GM23338 (cell line): ENCODE measurements at places on chromosomes 7 and 10.
A peak's percentile ranks its signal among the peaks of the same experiment; 100 is the strongest.

DNA sequence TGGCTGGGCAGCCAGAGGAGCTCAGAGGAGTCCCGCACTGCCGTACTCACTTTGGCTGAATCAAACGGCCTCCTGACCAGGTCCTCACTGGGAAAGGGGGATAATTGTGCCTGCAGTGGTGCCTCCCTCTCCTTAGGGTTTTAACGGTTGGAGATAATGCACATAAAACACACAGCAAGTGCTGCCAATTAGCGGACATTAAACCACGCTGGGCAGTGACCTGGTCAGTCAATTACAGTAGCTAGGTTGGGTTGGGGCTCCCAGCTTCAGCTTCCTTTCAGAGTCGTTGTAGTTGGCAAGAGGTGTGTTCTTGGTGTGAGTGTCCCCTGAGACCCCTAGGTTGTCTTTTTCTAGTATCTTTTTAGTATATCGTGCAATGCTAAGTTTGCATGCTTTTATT is 146.6 kb downstream of the C10orf105 start:
- no peak for DNase-seq

GRCh38 chr7:75906991-75907667 is 7.8 kb upstream of the POR start:
- no peak for DNase-seq

GRCh38 chr7:70698219-70698832 is 433.6 kb upstream of the GALNT17 start:
- DNase-seq, result peak; percentile 72

- DNase-seq, result peak; percentile 72
These were observed at the start of gene MMD2 for GRCh38 chr7:4958477-4959301. MMD2 (minus strand) TSS chr7:4959187; CDS start chr7:4959017, 170 bp downstream.

DNA sequence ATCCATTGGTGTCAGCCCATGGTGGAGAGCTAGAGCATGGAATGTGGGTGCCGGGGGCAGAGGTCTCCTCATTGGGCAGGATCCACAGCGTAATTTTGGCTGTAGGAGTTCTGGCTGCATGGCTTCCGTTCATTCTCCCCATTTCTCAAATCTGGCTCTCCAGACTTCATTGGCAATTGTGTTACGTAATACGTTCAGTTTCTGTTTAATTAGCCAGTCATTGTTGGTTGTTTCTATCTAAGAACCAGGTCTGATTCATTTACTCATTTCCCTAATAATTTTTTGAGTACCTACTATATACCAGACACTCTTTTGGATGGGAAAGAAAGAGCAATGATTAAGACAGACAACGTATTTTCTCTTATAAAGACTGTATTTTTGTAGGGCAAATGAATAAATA is 299.6 kb downstream of the CSTF2T start:
- no peak for DNase-seq

GRCh38 chr10:62694537-62695126 is 109.9 kb upstream of the ADO start:
- no peak for DNase-seq

DNA sequence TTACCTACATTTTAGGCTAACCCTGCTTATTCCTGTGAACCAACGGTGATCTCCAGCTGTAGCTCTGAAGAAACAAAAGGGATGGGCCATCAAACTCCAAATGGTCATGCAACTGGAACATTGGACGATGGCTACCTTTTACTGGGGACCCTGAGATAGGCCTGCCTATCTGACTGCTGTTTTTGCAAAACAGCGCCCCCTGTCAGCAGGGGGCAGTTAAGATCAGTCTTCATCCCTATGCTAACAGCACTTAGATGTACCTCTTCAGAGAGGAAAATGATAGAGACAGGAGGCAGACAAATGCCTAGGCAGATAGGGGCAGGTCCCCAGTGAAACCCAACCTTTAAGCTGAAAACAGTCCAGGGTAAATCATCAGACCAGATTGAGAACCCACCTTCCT is 1085.4 kb upstream of the SORCS1 start:
- DNase-seq, result peak; percentile 16

- no peak for DNase-seq
These were observed 168.6 kb downstream of the MLLT10 start for GRCh38 chr10:21702633-21703111.

GRCh38 chr7:148621563-148621962 is 31.0 kb downstream of the C7orf33 start:
- DNase-seq, result no peak

DNA sequence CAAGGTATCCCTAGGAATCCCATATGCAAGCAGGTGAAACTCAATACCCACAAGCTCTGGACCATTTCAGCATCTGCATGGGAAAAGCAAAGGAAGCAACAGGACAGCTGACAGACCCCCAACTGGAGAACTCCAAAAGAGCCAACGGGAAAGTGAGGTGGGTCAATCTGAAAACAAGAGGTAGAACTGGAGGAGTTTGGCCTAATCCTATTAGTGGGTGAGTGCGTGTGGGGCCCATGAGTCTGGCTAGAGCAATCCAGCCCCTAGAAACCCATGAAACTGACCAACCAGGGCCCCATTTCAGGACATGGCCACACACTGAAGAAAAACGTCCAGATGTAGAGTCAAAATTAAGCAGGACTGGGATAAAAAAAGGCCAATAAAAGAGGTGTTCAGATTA is 26.6 kb upstream of the WNT8B start:
- peak; percentile 2 for DNase-seq

DNA sequence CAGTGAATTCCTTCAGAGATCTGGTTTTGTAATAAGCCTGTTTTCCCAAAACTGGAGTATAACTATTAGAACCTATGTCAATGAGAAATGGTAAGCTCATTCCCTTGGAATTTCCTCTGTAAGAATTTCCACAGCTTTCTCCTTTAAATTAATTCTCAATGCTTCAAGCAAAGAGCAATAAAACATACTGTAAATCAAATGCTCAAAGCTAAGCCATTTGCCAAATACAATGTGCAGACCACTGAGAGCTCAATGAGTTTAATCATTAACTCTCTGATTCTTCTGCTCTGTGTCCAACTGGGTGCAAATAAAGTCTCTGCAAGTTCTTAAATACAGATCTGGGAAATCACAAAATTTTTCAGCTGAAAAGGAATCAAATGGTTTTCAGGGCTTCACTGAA is 227.6 kb upstream of the IMMP2L start:
- DNase-seq, result no peak

GRCh38 chr10:72746426-72747363 is 54.8 kb downstream of the MCU start:
- DNase-seq, result no peak

GRCh38 chr7:8277394-8277982 is 15.5 kb upstream of the ICA1 start:
- peak; percentile 83 for DNase-seq

- no peak for DNase-seq
These were observed 76.8 kb downstream of the ADK start for GRCh38 chr10:74227697-74228424.

- DNase-seq, result no peak
These were observed 336.3 kb upstream of the LRRN3 start for GRCh38 chr7:110754649-110755048.

DNA sequence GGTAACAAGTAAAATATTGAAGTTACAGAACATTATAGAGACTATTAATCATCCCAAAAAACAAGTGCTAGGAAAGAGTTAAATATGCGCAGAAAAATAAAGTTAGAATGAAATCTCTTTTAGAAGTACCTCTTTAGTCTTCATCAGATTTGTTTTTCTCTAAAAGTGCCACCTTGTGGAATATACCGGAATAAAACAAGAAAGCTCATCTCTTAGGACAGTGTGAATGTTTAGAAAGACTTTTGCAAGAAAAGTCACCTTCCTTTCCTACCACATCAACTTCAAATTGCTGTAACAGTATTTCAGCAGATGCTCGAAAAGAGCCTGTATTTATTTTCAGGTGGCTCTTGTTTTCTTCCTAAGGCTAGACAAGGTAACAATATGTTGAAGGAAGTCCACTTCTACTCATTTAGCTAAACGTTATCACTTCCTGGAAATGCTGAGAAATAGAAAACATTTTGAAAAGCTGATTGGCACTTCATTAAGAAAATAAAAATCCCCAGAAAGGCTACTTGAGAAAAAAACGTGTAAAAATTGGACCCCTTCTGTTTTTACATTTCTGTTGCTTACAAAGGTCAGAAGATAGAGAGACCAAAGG is 19.8 kb upstream of the FAM133B start:
- DNase-seq, result peak; percentile 52

GRCh38 chr7:19249281-19249680 is 104.1 kb upstream of the FERD3L start:
- peak; percentile 2 for DNase-seq

DNA sequence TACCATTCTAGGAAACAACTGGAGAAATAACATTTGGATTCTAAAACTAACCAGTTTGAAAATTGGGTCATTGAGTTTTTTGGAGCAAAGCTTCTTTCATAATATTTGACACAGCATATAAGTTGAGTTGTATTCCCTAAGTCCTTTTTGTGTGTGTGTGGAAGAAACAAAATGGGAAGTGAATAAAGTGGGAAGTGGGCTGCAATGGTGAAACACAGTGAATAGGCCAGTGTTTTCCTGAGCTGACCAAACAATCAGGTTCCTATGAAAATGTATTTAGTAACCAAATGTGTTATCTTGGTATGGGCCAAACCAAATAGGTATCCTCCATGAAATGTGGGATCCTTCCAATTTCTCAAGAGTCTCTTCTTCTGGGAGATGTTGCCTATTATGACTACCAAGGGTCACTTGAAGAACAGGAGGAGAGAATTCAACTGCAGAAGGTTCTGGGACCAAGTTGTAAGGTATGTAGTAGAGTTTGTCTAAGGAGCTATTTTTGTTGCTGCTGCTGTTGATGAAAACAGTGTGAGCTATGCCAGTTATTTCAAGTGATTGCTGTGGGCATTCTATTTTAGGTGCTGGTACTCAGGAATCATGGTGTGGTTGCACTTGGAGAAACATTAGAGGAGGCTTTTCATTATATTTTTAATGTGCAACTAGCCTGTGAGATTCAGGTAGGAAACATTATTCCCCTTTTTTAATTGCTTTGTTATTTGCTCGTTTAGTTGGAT is 88.3 kb upstream of the MXI1 start:
- DNase-seq, result no peak

DNA sequence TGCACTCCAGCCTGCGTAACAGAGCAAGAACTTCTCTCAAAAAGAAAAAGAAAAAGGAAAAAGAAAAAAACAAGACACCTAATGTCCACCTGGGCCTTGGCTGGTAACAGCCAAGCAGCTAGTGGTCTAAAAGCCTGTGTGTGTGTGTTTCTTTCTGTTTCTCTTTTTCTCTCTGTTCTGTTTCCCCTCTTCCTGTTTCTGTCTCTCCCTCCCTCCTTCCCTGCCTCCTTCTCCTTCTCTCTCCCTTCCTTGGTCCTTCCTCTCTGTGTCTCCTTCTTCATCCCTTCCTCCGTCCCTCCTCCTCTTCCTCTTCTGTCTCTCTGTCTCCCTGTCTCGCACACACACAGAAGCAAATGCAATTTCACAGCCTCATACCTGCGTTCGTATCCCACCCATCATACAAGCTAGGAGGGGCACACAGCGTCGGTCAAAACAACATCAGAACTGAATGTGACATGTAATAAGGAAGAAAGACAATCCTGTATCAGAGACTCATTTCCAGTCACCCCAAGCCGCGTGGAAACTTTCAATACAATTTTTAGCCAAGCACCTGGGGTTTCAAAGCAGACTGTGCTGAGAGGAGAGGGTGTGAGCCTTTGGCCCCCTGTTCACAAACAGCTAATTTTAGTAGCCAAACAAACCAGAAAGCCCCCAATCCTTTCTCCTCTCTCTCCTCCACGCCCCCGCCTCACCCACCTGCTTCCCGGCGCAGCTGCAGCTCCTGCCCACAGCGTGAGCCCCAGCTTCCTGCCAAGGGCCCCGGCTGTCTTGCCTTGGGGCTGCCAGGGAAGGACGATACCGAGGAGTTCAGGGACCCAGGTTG is 50.2 kb upstream of the GNA12 start:
- no peak for DNase-seq

GRCh38 chr10:26803849-26804248 is 56.9 kb downstream of the ABI1 start:
- DNase-seq, result no peak

GRCh38 chr7:151057989-151058780 is 488 bp upstream of the CDK5 start:
- peak; percentile 100 for DNase-seq
